ENCODE measurements at places on chromosomes 16 and 17. TPM values are rescaled to one million over a fixed set of nuclear protein-coding genes. Genes with fewer than 3 reads are reported as not detected.

MT1B gene
- not detected for total RNA-seq

ALOX15B gene
- total RNA-seq: not detected

MYO15A gene
- total RNA-seq: 0.63 TPM

MYO15B gene
- 72.6 TPM for total RNA-seq

GGT6 gene
- total RNA-seq: not detected

RNF222 gene
- total RNA-seq: not detected

ATAD5 gene
- total RNA-seq: 5.2 TPM

HEXIM2 gene
- total RNA-seq: 13.3 TPM

CCL8 gene
- total RNA-seq: not detected

NPB gene
- 0.49 TPM for total RNA-seq

G6PC1 gene
- total RNA-seq: not detected

FTSJ3 gene
- total RNA-seq: 60.3 TPM

PLEKHH3 gene
- total RNA-seq: 18.5 TPM

KRT12 gene
- not detected for total RNA-seq

AIPL1 gene
- not detected for total RNA-seq

OR1A1 gene
- total RNA-seq: not detected

TP53TG3C gene
- total RNA-seq: 0.31 TPM

DDX52 gene
- total RNA-seq: 26.3 TPM

PITPNM3 gene
- total RNA-seq: 1.8 TPM

SKAP1 gene
- not detected for total RNA-seq

FOXN1 gene
- not detected for total RNA-seq

C16orf46 gene
- 0.88 TPM for total RNA-seq

CMTM2 gene
- total RNA-seq: not detected

KRT23 gene
- total RNA-seq: not detected

KRTAP9-4 gene
- total RNA-seq: not detected

C16orf89 gene
- total RNA-seq: not detected
